Posterior cingulate gyrus (tissue), 11 donors: ENCODE measurements at places on chromosomes 2 and 18.

- no peak for DNase-seq
Measured at GRCh38 chr18:50961974-50962373, 5.9 kb upstream of the ELAC1 start.

DNA sequence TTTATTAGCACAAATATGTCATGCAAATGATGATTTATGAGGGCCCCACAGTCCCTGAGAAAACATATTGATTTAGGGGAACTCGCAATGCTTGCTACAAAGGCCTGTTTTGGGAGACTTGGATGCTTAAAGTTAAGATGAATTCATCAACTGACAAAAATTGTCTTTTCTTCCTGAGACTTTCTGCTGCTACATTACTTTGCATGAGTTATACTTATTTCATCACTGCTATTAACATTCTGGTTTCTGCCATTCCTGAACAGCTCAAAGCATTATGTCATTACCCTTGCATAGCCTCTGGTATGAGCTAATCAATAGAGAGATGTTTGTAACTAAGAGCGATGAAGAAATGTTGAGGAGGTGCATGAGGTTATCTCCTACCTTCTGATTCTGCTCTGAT is 74.4 kb downstream of the SOX11 start:
- DNase-seq, result no peak

GRCh38 chr2:134917888-134918525 is 615 bp upstream of the CCNT2 start:
- DNase-seq, result no peak

- no peak for DNase-seq
Measured at GRCh38 chr2:101679037-101679726, 18.3 kb upstream of the MAP4K4 start.

GRCh38 chr2:69584127-69584889 is 59.2 kb downstream of the AAK1 start:
- no peak for DNase-seq

GRCh38 chr2:224523626-224524577 is 61.3 kb downstream of the CUL3 start:
- DNase-seq, result no peak

GRCh38 chr18:54742659-54743604 is 85.3 kb upstream of the RAB27B start:
- peak; percentile 12 for DNase-seq

DNA sequence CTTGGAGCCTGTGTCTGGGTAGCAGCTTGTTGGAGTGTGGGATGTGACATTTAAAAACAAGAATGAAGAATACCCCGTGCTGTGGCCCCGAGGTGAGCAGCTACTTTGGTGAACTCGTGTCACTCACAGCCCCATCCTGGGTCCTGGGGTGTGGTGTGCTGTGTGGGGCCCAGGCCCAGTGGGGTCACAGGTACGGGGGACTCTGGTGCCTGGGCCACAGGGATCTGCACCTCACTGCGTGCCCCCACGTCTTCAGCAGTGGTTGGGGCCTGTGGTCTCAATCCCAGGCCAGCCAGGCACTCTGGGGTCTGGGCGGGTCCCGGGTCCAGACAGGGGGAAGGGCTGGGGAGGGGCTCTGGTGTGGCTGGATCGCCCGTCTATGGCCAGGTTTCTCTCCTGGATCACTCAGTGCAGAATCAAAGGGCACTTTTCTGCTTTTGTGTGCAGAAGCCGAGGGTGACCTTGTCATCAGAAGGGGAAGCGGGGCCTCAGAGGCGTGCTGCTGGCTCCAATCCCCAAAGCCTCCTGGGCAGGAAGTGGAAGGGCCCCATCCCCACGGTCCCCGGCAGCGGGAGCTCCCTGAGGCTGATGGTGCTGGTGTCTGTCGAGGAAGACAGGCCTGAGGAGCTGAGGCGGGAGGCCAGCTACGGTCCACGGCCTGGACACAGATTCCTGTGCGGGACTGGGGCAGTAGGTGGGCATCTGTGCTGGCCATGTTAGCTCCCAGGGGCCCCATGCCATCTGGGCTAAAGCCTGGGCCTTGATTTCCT is 1.4 kb downstream of the GPR35 start:
- DNase-seq, result peak; percentile 83

- DNase-seq, result no peak
Measured at GRCh38 chr18:76615065-76615733, 120.2 kb upstream of the ZNF516 start.

DNA sequence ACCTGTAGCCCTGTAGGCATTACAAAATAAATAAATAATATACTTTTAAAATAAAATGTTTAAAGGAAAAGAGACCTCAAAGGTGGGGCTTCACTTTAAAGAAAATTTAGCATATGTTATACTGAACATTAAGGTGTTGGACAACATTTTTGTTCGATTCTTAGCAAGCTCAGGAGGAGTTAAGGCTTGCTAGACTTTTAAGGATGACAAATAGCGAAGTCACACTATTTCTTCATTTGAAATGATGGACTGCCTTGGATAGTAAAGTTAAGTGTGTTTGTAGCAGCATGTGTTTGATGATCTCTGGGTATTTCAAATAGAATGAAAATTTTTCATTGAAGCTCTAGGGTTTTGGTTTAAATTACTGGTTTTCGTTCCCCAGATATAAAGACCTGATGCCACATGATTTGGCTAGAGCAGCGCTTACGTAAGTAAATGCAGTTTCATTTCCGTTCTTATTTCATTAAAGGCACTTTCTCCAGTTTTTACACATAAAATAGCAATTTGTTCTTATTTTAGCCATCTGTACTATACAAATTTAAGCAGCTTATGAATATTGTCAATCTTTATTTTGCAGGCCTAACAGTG is 24.9 kb downstream of the HADHB start:
- DNase-seq, result no peak

DNA sequence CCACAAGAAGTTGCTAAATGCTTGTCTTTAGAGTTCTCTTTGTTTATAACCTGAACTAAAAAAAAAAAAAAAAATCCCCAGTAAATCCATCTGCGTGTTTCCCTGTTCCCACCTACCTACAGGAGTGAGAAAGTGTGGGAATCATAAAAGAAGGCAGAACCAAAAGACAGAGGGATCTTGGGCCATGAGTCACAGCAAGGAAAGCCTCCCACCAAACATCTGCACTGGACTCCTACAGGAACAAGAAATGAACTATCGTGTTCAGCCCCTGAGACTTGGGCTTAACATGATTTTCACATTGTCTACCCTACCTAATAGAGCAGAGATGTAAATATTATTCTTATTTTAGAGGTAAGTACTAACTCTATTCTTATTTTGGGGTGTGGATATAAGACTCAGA is 1761.2 kb upstream of the CELF4 start:
- DNase-seq, result no peak
